Stimulated activated CD8-positive, alpha-beta memory T cell treated with anti-CD3 and anti-CD28 coated beads, Interleukin-15, amount 100 ng/mL, for 4 hours (primary cell): ENCODE measurements at places on chromosomes 6 and 20.

DNA sequence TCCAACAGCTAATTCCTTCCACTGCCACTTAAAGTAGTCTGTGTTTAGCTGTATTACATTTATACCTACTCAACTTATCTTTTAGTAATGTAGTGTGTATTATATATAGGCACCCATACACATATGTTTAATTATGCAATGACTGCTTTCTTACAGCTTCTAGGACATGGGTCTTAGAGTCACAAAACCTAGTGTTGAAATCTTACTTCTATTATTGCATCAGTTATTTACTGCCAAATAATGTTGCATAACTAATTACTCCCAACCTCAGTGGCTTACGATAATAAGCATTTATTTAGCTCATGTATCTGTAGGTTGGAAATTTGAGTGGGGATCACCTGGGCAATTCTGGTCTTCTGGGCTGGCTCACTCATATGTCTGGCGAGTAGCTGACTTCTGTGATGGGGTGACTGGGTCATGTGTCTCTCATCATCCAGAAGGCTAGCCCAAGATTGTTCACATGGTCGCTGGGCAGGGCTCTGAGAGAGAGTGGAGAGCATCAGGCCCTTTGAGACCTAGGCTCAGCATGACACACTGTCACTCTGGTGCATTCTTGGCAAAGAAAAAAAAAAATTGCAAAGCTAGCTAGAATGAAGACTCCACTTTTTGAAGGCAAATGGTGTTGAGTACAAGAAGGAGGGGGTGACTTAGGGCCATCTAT, 187.0 kb downstream of the PLCB1 start:
- no peak for DNase-seq

GRCh38 chr6:53439556-53439955, 90.8 kb upstream of the ELOVL5 start:
- DNase-seq = no peak

- DNase-seq = no peak
These were observed 43.6 kb upstream of the SLC32A1 start for GRCh38 chr20:38680500-38681306.

DNA sequence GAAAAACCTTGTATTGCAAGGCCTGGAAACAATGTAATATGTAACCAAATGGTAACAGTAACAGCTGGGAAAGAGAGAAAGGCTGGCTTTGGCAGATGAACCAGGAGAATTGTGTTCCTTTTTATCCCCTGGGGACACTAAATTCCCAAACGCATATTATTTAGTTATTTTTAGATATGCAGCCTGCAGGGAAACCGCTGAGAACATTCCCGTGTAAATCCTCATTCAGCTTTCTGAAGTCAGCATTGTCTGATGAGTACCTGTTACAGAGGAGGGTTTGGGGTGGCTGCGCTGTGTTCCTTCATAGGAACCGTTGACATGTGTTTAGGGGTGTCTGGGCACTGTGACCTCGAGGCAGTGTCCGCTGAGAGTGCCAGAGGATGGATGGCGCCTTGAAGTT, 101.3 kb downstream of the SMOC2 start:
- no peak for DNase-seq

DNA sequence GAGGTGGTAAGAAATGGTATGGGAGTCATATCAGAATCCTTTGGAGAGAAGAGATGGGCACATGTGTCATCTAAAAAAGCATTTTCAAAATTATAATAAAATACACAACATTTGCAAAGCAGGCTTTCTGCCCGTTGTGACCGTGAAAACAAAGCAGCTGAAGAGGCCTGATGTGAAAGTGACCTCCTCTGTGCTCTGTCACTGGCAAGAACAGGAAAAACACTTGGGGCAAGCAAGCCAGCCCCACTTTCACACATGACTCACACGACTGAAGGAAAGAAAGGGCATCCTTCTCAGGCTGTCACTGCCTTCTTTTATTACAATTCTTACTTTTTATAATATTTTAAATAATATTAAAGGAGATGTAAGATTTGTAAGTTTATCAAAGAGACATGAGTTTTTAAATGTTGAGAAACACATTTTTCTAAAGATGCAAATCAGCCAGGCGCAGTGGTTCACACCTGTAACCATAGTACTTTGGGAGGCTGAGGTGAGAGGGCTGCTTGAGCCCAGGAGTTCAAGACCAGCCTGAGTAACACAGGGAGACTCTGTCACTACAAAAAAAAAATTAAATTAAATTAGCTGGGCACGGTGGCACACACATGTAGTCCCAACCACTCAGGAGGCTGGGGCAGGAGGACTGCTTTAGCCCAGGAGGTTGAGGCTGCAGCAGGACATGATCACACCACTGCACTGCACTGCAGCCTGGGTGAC, 143.7 kb downstream of the BTBD9 start:
- no peak for DNase-seq

DNA sequence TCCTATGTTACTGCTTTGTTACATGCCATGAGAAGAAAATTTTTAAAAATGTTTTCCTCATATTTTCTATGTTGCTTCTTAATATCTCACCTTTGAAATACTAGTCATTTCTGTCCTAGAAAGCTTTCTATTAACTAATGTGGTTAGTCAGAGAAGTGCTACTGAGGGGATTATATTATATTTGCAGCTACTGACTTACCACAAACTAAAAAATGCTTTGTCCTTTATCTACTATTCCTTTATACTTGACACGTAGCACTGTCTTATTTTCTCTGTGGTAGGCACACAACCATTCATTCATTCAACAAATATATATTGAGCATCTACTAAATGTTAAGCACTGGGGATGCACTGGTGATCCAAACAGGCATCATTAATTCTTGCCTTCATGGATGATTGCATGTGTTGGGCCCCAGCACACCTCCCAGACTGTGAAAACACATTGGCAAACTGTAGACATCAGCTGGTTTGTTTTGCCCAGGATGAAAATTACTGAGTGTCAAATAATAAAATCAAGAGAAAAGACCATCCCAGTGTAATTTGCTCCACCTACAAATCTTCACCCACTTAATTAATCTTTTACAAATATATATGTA, 10.7 kb upstream of the MLIP start:
- no peak for DNase-seq

DNA sequence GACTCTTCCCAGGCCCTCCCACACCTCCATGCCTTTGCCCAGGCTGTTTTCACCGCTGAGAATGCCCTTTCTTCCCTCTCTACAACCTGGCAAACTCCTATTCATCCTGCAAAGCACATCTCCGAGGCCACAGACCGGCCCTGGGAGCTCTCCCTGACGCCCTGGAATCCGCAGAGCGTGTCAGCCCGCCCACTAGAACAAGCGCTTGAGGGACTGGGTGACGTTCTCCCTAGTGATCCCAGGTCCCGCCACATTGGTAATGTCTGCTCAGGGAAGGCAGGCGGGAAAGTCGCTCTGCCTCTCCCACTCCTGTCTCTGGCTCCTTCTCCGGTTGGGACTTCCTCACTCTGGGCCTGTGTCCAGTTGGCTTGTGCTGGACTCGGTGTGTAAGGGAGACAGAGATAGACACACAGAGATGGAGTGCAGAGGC, 61.6 kb downstream of the SRC start:
- DNase-seq = no peak

GRCh38 chr20:1824181-1824580, 71.0 kb upstream of the SIRPA start:
- no peak for DNase-seq

- no peak for DNase-seq
These were observed 96.9 kb upstream of the SLC24A3 start for GRCh38 chr20:19115581-19115980.

DNA sequence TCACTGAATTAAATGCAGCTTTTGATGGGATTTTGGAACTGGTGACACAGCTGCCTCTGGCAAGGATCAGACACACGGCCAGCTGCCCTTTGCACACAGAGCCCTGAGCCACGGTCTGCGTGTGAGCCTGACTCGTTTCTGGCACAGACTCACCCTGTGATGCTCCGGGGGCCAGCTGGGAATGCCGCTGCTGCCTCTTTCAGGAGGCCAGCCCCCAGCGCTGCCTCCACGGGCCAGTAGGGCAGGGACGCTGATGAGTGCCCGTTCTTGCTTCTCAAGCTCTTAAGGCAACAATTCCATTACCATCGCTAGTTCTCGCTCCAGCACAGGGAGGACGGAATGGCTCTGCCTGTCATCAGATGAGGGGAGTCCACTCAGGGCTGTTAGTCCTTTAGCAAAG, 61.6 kb downstream of the IRF4 start:
- DNase-seq = no peak

DNA sequence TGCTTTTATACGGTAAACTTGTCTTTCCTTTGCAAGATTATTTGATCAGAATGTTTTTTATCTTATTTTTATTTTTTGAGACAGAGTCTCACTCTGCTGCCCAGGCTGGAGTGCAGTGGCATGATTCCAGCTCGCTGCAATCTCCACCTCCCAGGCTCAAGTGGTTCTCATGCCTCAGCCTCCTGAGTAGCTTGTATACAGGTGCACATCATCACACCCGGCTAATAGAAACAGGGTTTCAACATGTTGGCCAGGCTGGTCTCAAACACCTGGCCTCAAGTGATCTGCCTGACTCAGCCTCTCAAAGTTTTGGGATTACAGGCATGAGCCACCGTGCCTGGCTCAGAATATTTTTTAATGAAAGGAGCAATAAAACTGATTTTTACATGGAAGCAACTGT, 8.9 kb upstream of the LPIN3 start:
- no peak for DNase-seq

DNA sequence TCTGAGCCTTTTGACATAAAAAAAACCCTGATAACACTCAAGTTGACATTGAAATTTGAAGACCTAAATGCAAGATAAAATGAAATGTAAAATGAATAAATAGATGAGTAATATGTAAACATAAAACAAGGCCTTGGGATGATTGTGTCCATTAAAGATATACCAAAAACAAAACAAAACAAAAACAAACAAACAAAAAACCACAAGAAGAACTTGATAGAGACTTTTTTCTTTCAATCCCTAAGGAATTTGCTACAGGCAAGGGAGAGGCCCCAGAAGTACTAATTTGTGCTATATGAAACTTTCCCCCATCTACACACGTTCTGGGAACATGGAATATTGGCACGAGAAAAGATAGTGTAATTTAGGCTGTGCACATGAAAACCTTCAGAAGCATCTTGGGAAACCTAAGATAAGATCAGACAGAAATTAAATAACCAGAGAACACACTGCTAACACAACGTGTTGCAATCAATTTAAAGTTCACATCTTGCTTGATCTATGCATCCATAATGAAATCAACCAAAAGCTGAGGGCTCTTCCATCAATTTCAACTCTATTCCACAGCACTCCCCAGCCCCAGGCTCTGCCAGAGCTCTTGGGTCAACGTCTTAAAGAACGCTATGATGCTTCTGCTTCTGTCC, 201.1 kb upstream of the RREB1 start:
- no peak for DNase-seq

DNA sequence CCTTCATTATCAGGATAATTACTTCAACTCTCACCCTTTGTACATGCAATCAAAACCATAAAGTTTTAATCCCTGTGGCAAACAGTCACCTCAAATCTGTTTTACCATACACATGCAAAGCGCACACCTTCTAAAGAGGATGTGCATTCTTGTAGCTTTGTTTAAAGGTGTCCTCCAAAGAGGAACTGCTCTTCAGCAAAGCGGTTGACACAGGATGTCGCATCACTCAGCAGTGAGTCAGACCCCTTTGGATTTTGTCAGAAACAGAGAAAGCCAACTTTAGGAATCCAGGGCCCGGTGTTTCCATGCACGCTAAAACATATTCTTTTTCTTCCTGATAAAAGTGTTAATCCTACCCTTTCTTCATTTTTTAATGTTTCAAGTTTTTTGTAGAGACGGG, 268.3 kb upstream of the ARID1B start:
- no peak for DNase-seq

GRCh38 chr6:97136626-97137358, 146.2 kb downstream of the MMS22L start:
- no peak for DNase-seq

DNA sequence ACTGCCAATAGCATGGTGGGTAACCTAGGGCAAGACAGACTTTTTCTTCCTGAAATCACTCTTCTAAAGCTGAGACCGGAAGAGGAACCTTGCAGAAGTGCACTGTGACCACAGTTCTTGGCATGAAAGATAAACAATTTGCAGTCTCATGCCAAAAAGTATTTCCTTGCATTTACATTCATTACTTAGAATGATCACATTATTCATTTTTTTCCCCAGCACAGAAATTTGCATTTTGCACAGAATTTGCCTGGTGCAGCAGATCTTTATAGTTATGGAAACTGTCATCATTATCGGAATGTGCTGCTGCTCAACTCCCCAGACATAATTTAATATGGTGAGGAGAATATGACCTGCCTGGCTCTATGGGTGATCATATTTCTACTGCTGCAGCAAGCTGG, 42.2 kb upstream of the EDN3 start:
- DNase-seq = no peak

DNA sequence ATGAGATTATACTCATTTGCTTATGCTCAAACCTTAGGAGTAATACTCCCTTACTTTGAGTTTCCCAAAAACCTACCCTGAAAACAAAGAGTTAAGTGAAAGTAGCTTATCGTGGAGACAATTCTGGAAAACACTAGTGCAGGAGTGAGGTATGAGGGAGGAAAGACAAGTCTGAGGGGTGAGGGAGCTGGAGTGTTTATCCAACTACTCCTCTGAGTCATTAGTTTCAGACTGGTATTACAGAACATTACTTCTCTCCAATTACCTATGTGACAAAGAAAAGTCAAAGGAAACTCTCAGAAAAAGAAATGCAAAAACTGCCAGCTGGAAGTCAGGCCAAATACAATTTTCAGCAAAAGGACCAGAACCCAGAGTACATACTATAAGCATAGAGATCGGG, 171.1 kb upstream of the SPTLC3 start:
- DNase-seq = no peak
